T-cell (primary cell): ENCODE measurements at places on chromosomes 4 and X.
A peak's percentile ranks its signal among the peaks of the same experiment; 100 is the strongest.

- no peak for DNase-seq
These were observed 50.1 kb downstream of the CRLF2 start for GRCh38 chrX:1162119-1162916.

DNA sequence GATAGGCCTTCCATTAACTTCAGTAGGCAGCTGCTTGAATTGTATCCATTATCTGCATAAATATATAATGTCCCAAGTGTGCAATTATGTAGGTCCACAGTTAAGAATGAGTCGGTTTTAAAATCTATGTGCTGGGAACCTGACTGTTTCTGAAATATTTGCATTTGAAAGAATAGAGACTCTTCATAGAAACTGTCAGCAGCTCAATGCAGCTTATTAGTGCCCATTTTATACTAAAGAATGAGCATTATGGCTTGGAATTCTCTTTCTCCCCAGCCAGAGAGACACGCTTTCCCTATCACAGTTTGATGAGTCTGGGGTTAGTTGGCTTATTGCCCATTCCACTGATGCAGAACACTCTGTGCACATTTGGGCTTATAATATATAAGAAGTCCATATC lies 202.0 kb upstream of the PCDH7 start:
- DNase-seq = no peak

DNA sequence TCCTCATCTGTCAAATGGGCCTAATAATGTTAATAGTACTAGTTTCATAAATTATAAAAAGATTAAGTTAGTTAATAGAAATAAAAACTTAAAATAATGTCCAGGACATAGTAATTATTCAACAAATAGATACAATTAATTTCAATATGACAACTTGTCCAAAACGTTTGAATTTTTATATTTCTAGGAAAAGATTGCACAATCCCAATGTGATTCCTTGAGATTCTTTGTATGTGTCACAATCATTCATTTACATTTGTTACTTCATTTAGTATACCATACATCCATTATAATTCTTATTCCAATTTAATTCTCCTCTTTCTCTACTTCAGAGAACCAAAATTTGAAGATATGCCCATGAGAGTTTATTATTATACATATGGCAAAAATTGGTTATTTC lies 554.2 kb downstream of the GABRG1 start:
- DNase-seq = no peak

- no peak for DNase-seq
These were observed 95.5 kb downstream of the NSUN7 start for GRCh38 chr4:40845154-40845835.

DNA sequence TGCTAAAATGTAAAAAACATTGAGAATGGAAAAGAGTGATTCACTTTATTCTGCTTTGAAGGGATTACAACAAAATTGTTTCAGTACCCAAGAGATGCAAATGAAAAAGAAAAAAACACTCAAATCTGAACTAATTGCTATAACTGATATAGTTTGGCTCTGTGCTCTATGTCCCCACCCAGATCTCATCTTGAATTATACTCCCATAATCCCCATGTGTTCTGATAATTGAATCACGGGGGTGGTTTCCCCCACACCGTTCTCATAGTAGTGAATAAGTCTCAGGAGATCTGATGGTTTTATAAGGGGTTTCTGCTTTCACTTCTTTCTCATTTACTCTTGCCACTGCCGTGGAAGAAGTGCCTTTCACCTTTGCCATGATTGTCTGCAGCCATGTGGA lies 213.6 kb upstream of the GALNTL6 start:
- DNase-seq = no peak

- DNase-seq = no peak
These were observed 11.2 kb upstream of the AMOT start for GRCh38 chrX:112851806-112852205.

GRCh38 chrX:68692651-68693050 lies 45.2 kb downstream of the STARD8 start:
- DNase-seq = no peak

- DNase-seq = peak; percentile 17
These were observed 263.8 kb upstream of the RPS6KA3 start for GRCh38 chrX:20530406-20530921.

DNA sequence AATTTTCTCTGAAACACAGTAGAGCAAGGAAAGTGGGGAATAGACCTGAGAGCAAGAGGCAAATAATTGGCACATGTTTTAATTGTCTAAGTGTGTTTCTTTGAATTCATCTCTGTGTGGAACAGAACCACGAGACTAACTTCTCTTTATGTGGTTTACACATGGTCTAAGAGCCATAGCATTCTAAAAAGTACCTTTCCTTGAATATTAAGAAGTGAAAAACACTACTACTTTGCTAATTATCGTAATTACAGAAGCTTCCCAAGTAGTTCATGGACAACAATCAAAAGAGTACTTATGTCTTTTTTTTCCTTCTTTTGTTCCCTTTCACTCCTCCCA lies 2.9 kb upstream of the CYBB start:
- no peak for DNase-seq

DNA sequence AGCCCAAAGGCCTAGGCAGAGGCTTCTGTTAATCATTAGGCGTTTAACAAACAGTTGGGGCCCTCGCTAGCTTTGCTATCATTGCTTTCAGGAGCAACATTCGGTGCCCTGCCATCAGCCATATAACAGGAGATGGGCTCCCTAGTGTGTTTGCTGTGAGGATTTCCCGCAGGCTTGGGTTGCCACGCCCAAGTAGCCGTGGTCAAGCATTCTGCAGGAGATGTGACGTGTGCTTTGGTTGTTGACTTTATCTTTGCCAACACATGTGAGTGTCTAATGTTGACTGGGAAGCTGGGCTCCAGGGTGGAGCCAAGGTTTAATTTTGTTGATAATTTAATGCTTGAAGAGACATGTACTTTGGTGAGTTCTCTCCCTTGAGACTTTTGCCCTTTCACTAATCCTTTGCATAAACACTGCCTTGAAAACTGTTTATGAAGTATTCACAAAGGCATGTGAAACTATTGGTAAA lies 184.6 kb upstream of the KIT start:
- DNase-seq = no peak

- no peak for DNase-seq
These were observed 83.6 kb upstream of the PGRMC2 start for GRCh38 chr4:128371001-128371777.

GRCh38 chrX:134006484-134007161 lies 21.2 kb upstream of the GPC3 start:
- DNase-seq = no peak

- no peak for DNase-seq
These were observed 36.6 kb upstream of the PAQR3 start for GRCh38 chr4:78975865-78976264.

GRCh38 chr4:85722807-85723206 lies 247.9 kb downstream of the ARHGAP24 start:
- no peak for DNase-seq

DNA sequence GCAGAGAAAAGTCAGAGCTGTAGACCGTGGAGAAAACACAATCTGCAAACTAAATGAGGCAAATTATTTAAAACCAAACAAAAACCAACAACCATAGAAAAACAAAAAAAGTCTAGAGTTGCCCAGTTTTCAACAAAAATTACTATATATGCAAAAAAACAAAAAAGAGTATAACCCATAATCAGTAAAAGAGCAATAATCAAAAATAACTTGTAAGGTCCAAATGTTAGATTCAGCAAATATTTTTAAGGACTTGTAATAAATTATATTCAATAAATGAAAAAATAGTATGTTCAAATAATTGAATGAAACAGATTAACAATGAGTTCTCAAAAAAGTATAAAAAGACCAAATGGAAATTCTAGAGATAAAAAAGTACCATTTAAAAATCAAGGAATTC lies 130.5 kb downstream of the LRBA start:
- no peak for DNase-seq

- DNase-seq = no peak
These were observed 118.5 kb downstream of the CFAP299 start for GRCh38 chr4:80454040-80454439.

GRCh38 chr4:170589597-170590191 lies 499.9 kb upstream of the AADAT start:
- DNase-seq = no peak

DNA sequence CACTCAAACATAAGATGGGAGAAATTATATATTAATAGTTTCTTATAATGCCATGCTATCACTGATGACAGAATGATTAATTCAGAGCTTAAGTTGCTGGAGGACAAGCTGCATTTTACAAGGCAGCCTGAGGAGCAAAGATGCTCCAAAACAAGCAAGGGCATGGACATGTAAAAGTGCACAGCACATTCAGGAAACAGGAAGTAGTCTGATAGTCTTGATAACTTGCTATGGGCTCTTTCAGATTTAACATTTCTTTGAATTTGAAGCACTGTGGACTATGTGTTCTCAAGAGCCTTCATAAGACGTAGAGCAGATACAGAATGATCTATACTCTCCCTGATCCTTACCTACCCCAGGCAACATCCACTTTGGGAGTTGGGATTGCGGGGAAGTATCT lies 50.0 kb downstream of the AMMECR1 start:
- no peak for DNase-seq

DNA sequence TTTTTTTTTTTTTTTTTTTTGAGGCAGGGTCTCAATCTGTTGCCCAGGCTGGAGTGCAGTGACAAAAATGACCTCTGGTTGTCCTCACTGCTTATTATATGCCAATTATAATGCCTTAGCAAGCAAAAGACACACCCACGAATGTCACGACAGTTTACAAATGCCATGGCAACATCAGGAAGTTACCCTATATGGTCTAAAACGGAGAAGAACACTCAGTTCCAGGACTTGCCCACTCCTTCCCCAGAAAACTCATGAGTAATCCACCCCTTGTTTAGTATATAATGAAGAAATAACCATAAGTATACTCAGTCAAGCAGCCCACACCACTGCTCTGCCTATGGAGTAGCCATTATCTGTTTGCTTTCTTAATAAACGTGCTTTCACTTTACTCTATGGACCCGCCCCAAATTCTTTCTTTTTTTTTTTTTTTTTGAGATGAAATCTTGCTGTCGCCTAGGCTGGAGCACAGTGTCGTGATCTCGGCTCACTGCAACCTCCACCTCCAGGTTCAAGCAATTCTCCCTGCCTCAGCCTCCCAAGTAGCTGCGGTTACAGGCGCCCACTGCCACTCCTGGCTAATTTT lies 106.2 kb downstream of the SMIM20 start:
- DNase-seq = no peak

- peak; percentile 24 for DNase-seq
These were observed 106.8 kb upstream of the NKX1-1 start for GRCh38 chr4:1512738-1513660.

GRCh38 chr4:169662206-169662605 lies 41.8 kb downstream of the CLCN3 start:
- no peak for DNase-seq

DNA sequence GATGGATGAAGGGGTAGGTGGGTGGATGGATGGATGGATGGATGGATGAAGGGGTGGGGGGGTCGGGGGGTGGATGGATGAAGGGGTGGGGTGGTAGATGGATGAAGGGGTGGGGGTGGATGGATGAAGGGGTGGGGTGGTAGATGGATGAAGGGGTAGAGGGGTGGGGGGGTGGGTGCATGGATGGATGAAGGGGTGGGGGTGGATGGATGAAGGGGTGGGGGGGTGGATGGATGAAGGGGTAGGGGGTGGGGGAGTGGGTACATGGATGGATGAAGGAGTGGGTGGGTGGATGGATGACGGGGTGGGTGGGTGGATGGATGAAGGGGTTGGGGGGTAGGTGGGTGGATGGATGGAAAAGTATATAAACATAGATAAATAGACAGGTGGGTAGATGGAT lies 74.2 kb downstream of the PRKX start:
- DNase-seq = no peak

DNA sequence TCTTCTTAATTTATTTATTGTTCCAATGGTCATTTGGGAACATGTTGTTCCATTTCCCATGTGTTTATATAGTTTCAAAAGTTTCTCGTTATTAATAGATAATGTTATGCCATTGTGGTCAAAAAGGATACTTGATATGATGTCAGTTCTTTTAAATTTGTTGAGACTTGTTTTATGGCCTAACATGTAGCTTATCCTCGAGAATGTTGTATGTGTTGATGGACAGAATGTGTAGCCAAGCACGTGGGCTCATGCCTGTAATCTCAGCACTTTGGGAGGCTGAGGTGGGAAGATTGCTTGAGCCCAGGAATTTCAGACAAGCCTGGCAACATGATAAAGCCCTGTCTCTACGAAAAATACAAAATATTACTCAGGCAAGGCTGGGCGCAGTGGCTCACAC lies 168.5 kb upstream of the USP38 start:
- DNase-seq = no peak

DNA sequence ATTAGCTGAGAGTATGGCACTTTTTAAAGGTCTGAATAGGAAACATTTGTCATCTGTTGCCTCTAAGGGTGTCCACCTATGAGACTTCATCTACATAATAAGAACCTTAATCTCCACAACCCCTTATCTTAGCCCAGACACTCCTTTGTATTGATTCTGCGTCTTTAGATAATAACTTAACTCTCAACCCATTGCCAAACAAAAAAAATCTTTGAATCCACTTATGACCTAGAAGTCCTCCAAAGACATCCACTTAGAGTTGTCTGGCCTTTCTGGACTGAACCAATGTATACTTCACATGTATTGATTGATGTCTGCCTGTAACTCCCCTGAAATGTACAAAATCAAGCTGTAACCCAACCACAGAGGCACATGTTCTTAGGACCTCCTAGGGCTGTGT lies 66.0 kb upstream of the CHRNA9 start:
- no peak for DNase-seq

- DNase-seq = no peak
These were observed 26.1 kb upstream of the MAN2B2 start for GRCh38 chr4:6548882-6549230.

DNA sequence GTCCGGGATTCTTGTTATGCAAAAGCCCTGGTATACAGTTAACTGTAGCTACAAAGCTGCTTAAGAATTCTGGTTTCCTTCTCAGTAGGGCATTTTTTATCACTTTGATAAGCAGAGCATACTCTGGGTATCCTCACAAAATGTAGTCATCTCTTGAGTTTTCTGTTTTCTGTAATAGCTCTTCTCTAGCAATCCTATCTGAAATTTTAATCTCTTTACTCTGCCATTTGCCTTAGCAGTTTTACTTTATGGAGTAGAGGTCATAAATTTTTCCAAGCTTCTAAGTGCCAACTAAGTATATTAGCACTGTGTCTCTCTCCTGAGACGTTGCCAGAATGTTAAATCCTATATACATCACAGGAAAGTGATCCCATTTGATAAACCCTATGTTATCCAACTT lies 28.0 kb upstream of the BANK1 start:
- no peak for DNase-seq

DNA sequence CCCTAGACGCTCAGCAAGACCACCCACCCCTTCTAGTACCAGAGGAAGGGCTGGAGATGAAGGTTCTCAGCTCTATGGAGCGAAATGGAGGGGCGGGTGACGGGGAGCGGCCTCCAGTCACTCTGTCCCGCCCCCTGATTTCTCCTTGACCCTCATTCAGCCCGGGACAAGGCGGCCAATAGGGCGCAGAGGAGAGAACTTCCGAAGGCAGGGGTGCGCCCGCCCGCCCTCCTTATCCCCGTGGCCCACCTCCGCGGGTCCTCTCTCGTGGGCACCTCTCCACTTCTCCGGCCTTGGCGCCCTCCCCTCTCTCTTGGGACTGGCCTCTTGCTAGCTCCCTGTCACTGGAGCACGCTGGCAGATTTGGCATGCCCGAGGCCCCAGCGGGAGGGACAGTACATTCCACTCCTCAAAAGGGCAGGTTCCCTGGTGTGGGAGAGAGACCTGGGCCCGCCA lies 1.1 kb upstream of the SEPTIN6 start:
- DNase-seq = no peak

- no peak for DNase-seq
These were observed 208.6 kb downstream of the VEGFC start for GRCh38 chr4:176584031-176584606.
